Cerebellum (tissue), 4 donors: ENCODE measurements at places on chromosomes 11 and 22. TPM values are rescaled to one million over a fixed set of nuclear protein-coding genes. Genes with fewer than 3 reads are reported as not detected.

MTA2 gene
- total RNA-seq = 72.5 TPM

TIMP3 gene
- 26.7 TPM for total RNA-seq

GRCh38 chr22:28808716-28809355 lies 8.5 kb upstream of the XBP1 start:
- DNase-seq = no peak

- DNase-seq = no peak
Measured at GRCh38 chr11:3641191-3641590, 601 bp downstream of the ART5 start.

DNA sequence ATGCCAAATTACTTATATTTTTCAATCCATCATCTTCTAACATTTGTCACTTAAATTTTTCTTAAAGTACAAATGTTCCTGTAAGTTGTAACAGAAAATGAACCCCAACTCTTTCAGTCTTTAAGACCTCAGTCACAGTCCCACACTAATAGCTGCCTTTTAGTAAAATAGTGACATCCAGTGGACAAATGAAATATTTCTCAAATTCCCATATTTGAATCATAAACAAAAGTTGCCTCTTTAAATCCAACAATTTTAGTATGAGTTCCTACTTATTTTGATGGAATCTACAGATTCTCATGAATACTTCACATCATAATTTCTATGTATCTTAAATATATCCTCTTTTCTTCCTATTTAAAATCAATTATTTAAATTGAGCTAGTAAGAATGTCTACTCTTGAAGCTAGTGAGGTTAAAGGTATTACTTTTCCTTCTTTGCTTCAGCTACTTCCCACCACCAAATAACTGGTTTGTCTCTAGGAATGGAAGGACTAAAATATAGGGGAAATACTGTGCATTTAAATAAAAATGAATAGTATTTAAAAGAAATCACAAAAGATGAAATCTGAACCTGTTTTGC lies 9.2 kb downstream of the LIN7C start:
- DNase-seq = peak; percentile 35

DNA sequence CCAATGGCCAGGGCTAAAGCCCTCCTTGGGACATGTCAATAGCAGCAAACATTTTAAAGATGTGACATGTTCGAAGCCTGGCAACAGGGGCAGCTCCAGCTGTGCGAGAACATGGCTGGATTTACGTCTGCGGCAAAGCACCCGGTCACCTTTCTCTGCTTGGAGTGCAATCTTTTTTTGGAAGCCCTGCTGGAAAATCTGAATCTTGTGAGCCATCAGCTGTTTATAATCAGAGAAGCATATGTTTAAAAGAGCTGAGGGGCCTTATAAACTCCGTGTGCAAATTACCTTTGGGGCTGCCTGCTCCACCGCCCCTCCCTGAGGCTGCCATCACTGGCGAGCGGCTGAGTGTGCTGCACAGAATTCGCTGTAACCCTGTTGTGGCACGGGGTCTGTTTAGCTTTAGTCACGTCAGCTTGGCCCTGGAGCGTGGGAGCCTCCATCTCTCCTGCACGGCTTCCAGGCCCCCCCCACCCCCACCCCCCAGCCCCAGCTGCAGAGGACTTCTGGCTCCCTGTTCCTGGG lies 9.0 kb upstream of the KCNQ1OT1 start:
- DNase-seq = no peak
